ENCODE measurements at places on chromosomes 1 and 21.

GRCh38 chr1:76292418-76293184 is 218.1 kb downstream of the ST6GALNAC3 start:
- DNase-seq: no peak

DNA sequence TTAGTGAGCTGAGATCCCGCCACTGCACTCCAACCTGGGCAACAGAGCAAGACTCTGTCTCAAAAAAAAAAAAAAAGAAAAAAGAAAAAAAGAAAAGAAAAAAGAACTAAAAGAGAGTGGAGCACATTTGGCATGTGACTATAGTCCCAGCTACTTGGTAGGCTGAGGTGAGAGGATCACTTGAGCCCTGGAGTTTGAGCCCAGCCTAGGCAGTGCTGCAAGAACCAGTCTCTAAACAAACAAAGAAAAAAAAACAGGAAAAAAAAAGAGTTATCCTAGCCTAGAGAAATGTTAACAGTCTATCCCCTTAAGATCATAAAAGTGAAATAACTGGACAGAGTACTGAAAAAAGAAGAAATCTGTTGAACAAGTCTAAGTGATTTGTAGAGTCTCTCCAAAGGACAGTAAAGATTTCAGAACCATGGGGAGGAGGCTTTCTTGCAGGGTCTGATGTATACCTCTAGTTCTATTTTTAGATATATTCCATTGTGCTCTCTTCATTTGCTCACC is 4.5 kb upstream of the PRDX1 start:
- DNase-seq: no peak

DNA sequence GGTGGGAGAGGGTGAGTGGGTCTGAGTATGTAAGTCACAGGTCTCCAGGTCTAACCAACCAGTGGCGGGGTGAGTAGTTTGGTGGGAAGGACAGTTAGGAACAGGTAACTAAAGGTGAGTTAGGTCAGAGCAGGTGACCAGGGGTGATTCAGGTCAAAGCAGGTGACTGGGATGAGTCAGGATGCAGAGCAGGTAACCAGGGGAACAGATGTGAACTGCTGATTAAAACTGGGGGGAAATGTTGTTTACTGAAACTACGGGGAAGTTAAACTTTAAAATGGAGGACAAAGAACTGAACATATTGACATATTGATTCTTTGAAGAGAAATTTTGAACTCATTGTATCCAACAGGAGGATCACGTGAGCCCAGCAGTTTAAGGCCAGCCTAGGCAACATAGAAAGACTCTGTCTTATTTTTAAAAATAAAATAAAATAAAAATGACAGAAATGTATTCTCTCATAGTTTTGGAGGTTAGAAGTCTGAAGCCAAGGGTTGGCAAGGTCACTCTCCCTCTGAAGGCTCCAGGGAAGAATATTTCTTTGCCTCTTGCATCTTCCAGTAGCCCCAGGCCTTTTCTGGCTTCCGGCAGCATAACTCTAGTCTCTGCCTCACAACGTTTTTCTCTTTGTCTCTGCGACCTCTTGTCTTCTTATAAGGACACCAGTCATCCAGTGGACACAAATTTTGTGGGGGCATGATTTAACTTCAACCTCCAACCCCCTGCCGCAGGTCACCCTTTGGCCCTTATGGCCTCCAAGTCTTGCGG is 64.3 kb upstream of the TINAGL1 start:
- DNase-seq: no peak

DNA sequence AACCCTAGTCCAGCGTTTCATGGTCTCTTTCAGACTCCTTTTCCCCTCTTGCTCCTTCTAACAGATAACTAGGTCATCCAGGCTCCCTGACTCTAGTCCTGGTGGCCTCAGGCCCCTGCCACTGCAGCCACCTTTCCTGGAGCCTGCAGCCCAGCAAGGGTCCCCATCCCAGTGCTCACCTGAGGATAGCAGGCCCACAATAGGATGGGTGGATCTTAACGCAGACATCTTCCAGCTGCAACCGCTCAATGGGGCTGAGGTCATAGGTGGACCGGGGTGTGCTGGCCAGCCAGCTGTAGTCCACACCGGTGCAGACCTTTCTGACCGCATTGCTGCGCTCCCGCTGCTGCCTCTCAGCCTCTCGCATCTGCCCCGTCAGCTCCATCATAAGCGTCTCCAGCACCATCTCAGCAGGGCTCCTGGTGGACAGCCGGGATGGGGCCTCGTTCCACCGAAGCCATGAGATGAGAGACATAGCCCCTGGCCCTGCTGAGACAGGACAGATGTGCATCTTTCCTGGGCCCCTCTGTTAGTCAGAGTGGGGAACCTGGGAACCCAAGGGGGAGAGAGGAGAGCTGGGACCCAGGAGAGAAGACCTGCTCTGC is 10.9 kb downstream of the RD3 start:
- DNase-seq: no peak

- no peak for DNase-seq
Measured at GRCh38 chr21:26810266-26810665, 34.9 kb downstream of the ADAMTS1 start.

DNA sequence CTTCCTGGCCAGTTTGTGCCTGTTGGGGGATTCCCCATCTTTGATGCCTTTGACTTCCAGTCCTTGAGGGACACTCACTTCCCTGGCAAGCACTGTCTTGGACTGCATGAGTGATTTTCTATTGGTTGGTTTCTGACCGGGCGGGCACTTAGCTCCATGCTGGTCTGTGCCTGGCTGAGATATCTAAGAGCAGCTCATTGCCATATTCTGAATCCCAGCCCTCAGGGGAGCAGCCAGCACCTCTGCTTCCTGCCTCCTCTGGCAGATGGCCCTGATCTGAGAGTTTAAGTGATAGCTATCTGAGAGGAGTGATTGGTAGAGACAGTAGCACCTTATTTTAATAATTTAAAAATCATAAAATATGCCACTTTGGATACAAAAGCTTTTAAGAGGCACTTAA is 52.5 kb downstream of the DISC1 start:
- DNase-seq: no peak

- DNase-seq: no peak
Measured at GRCh38 chr1:170198090-170198489, 52.3 kb downstream of the NTMT2 start.

DNA sequence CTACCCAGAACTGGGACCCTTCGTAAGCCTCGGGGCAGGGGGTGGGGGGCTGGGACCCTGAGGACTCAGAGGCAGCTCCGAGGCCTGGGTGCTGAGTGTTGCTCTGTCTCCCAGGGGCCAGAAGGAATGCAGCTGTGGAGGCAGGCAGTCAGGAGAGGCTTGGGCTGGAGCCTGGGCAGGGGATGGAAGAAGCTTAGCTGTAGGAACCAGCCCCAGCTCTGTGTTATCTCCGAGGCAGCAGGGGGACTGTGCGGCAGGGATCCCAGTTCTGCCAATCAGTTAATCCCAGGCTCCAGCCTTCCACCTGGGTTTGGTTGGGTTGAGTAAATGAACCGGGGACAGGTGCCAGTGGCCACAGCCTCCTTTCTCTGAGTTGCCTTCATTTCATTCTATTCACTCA is 8.2 kb upstream of the GRIK3 start:
- no peak for DNase-seq

GRCh38 chr1:16048573-16049189 is 5.1 kb downstream of the CLCNKB start:
- DNase-seq: peak; percentile 36

DNA sequence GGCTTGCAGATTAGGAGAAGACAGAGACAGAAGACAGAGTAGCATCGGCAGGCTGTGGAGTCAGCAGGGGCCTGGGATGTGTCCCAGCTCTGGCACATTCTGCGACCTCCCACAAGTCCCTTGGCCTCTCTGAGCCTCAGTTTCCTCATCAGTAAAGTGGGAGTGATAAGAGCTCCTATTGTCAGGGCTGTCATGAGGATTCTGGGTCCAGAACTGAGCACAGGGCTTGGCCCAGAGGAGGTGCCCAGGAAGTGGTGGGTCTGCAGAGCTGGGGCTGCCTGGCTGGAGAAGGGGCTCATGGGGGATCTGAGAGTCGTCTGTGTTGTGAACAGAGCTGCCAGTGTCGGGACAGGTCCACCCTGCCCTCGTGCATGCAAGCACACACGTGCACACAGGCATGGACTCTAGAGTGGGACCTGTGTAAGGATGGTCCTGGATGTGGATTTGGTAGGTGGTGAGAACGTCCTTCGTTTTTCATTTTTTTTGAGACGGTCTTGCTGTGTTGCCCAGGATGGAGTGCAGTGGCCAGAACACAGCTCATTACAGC is 262.9 kb downstream of the PTPRU start:
- no peak for DNase-seq

- DNase-seq: no peak
Measured at GRCh38 chr1:38137164-38137563, 90.6 kb upstream of the POU3F1 start.

DNA sequence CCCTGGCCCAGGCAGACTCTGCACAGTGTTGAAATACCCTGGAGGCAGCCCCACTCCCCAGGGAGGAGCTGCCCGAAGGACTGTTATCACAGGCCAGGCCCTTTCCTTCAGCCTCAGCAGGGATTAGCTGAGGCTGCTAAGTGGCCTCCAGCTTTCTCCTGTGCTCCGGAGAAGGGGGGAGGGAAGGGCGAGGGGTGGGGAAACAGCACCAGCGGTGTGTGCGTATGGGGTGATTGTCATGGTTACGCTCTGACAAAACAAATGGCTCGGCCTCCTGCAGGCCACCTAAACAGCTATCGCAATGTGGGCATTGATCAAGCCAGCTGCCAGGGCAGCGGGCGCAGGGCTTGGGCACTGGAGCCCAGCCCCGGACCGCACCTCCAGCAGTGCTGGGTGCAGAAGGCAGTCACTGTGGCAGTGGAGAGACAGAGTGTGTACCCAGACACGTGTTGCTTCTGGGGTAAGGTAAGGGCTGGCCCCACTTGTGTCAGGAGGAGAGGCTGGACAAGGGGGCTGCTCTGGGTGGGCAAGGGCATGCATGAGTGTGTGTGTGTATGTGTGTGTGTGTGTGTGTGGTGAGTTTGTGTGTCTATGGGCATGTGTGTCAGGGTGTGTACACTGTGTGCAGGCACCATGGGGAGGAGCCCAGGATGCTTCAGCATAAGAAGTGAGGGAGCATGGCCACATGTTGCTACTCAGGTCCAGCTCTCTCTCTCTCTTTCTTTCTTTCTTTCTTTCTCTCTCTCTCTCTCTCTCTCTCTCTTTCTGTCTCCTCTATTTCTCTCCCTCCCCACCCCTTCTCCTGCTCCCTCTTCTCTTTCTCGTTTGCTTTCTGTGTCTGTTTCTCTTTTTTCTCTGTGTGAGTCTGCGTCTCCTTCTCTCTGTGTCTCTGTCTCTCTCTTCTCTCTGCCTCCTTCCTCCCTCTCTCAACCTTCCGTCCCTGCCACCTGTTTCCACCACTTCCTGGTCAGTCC is at the start of gene VWA5B1:
VWA5B1 (plus strand) TSS at position 252 of the 974 bp plus-strand sequence. CDS start 19,727 bp downstream, outside the sequence.
- no peak for DNase-seq
